Panc1 (cell line): ENCODE measurements at places on chromosomes 5 and 9.

DNA sequence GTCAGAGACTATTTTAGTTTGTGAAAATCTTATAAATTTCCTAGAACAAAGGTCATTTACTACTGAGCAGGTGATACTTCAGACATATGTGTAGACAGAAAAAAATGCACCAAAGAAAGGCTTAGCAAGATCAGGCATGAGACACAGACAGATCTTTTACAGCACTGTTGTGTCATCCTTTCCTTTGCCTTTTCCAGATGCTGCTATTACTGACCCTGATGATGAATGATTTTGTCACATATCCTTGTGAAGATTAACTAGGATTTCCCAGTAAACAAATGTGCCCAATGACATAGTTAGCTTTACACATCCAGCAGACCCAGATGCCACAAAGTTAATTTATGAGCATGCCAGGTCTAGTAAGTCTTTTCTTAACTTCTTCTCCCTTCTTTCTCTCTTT is 68.2 kb downstream of the DMRTA1 start:
- no peak for DNase-seq

- DNase-seq, result no peak
These were observed 239.5 kb downstream of the MCTP1 start for GRCh38 chr5:95045181-95045965.

GRCh38 chr5:134088291-134088690 is 26.2 kb upstream of the TCF7 start:
- DNase-seq, result no peak

DNA sequence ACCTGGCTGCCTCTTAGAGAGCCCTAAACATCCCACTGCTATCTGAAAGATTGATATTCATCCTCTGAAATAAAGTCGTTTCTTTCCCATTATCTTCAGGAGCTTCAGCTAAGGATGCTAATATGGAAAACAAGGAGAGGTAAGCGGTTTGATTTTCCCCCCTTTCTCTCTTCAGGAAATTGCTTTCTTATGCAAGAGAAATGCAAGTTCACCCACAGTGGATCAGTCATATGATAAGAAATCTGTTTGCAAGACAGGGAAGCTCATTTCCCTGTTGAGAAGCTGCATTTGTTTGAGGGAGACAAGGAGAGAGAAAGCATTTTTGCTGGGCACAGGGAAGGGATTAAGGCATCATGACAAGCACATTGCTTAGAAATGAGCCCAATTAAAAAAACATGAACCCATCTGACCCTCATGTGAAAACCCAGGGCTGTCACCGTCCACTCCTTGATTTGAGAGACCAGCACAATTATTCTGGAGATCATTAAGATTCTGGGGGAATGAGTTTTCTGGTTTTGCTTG is 53.7 kb upstream of the BOD1 start:
- DNase-seq, result no peak

DNA sequence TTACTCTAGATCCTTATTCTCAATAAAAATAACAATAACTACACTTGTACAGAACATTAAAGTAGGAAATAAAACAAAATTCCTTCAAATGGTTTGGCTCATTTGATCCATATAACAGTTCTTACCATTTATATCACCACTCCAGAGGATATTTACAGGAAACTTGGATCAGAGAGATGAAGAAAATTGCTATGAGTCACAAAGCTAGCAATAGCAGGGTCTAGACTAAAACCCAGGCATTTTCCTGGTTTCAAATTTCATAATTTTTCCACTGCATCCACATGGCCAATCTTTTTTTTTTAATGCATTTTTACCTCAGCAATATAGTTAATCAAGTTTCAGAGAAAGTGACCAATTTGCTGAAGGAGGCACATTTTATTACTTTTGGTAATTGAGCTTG is 299.2 kb downstream of the ELAVL2 start:
- DNase-seq, result no peak

- peak; percentile 81 for DNase-seq
These were observed at the start of the genes MED22 and RPL7A for GRCh38 chr9:133347985-133348717. Gene MED22, minus strand, starts transcription at chr9:133348131. Its CDS starts 1,469 bp downstream, at chr9:133346662. Gene RPL7A, plus strand, starts transcription at chr9:133348218. Its CDS starts 26 bp downstream, at chr9:133348244.

GRCh38 chr9:82645600-82645999 is 417.3 kb downstream of the RASEF start:
- DNase-seq, result no peak

DNA sequence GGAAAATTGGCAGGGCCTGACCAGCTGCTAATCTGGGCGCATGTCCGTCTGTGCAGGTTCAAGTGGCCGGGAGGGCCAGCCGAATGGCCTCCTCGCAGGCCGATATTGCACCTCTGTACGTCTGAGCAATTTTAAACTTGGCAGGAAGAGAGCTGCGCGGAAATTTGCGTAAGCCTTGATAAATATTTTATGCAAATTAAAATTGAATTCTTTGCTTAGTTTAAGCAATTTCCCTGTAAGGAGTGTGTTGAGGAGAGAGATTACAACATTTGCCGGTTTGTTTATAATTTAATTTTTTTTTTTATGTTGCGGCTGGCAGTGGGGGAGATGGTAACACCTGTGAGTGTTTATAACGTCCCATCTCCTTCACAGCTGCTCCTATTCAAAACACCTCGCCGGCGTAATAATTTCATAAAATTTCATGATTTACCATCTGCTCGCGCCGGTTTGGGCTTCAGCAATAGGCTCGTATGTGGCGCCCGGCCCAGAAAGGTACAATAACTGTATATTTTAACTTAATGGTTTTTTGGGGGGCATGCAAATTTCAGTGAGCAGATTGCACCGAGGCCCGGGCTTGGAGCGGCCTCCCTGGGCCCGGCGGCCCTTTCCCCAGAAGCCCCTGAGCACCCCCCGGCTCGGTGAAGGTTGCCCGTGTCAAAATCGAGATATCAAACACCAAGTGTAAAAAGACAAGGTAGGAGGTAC is 269.4 kb upstream of the MVB12B start:
- DNase-seq, result no peak

- no peak for DNase-seq
These were observed 163.7 kb upstream of the PPP1R2B start for GRCh38 chr5:156686380-156686779.

DNA sequence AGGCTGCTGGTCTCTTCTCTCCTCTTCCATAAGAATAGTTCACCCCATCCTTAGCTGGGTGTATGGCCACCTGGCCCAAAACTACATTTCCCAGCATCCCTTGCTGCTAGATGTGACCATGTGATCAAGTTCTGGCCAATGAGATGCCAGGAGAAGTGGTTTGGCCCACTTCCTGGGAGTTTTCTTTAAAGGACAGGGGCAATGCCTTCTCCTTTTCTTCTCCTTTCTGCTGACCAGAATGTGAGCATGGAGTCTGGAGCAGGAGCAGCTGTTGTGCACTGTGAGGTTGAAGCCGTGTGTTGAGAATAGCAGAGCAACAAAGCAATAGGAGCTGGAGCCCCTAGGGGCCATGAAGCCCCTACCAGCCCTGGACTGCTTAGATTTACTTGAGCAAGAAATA is 36.8 kb downstream of the C9orf50 start:
- no peak for DNase-seq

DNA sequence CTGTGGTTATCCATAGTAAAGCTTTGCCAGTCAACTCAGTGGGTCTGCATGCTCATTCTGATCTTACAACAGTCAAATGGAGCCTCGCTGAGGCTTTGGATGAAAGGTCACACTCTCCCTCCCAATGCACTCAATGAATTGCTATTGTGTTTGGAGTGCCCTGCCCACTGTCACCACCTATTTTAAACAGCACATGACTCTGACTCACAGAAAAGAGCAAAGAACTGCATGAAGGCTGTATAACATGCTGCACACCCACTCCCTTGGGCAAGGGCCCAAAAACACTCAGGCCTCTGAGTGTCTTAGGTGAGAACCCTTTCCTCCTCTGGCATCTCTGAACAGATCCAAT is 118.7 kb upstream of the CCDC112 start:
- DNase-seq, result peak; percentile 47

- DNase-seq, result peak; percentile 12
These were observed 62.4 kb upstream of the FSD1L start for GRCh38 chr9:105385381-105385985.

GRCh38 chr9:100295240-100295639 is 57.5 kb downstream of the TEX10 start:
- no peak for DNase-seq

DNA sequence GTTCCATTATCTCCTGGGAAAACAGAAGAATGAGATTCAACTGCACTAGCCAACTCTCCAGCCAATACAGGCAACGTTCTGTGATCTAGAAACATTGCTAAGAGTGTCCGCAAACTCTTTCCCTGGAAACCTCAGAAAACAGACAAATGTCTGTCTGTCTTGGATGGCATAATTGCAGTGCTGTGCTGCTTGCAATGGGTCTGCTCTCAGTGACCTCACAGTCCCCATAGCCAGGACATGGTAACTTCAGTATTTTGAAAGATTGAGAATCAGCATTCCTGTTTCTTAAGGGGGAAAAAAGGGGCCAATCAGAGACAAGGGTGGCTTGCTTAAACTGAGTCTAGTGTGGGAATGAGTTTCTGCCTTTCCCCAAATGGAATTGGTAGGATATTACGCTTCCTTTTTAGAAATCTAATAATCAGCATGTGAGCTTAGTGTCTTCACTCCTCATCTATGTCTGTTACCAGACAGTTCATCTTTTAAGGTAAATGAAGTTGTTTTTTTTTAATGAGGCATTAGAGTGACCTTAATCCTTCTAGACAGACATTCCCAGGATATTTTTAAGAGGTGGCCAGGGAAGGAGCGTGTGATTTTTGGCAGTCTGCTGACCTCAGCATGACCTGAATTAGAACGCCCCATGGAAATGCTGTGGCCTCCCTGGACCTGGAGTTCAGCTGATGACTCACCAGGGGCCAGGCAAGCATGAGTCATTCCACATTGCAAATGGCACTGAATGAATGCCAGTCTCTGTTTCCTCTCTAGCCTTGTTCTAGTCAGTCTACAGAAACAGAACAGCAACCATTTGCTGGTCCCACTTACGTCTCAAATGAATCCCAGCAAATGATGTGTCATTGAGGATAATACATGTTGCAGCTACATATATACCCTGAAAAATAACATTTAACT is 210.2 kb upstream of the ACTBL2 start:
- DNase-seq, result peak; percentile 95
